Panc1 (cell line): ENCODE measurements at places on chromosomes 5 and 9.

DNA sequence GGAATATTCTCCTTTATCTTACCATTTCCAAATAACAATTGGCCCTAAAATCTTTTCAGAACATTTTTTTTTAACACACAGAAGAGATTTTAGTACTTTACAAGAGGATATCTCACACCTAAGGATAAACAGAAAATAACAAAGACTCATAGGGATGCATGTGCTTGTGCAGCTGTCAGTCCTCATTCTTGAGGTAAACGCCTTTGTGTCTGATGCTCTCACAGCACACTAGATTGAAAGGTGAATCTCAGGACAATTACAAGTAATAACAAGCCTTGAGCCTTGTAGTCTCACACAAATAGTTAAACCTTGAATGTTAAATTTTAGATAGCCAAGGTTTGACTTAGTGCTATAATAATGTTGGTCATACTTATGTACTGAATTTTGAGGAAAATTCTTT is 439.2 kb downstream of the PTPRD start:
- no peak for DNase-seq

DNA sequence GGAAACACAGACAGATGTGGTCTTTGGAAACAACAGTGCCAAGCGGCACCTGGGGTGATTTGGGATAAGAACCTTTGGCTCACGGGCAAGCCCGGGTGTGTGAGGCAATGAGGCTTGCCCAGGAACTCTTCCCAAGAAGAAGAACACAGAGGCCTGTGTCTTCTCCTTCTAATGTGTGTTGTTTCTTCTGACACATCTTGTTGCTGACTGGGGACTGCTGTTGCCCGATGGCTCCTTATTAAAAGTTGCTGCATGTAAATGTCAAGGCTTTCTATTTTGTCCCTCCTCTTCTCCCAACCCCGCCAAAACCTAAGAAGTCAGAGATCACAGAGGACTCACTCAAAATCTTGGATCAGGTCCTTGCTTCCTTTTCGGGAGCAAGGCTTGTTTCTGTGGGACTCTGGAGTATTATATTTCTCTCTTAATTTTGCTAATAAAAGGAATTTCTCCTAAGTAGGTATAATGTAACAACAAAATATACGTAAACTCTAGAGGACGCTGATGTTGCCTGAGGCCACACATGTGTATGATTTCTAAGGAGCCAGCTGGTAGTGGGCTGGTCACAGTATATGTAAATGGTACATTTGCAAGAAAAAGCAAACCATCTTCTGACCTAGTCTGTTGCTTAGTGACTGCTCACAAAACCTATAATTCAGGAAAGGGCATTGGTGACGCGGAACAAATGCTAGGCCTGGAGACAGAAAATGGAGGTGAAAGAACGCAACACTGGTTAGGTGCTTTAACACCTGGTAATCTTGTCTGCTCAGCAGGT is 232.5 kb downstream of the GADD45G start:
- no peak for DNase-seq

DNA sequence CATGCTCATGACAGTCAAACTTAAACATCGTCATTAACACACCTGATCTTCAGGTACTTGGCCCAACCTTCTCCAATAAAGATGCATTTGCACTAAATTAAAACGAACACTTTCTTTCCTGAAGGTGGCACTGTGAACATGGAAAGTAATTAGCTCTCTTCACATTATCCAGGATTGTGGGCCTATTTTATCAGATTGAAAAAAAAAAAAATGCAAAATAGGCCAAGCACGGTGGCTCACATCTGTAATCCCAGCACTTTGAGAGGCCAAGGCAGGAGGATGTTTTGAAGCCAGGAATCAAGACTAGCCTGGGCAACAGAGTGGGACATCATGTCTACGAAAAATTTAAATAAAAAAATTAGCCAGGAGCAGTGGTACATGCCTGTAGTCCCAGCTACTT is 14.4 kb upstream of the CDC20B start:
- DNase-seq: no peak

- no peak for DNase-seq
Observed at GRCh38 chr9:91118704-91119025, 243.1 kb downstream of the AUH start.

DNA sequence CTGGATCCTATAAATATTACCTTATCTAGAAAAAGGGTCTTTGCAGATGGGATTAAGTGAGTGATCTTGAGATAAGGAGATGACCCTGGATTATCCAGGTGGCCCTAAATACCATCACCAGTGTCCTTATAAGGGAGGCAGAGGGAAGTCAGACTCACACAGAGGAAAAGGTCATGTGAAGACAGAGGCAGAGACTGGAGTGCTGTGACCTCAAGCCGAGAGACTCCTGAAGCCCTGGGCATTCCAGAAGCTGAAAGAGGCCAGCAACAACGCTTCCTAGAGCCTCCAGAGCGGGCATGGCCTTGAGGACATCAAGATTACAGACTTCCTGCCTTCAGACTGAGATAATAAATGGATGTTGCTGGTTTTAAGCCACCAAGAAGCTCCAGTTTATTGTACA is 118.8 kb downstream of the ATPSCKMT start:
- DNase-seq: no peak

- no peak for DNase-seq
Observed at GRCh38 chr5:112648264-112648663, 89.4 kb upstream of the APC start.

GRCh38 chr5:115440782-115441451 is 103.7 kb downstream of the FEM1C start:
- DNase-seq: no peak

DNA sequence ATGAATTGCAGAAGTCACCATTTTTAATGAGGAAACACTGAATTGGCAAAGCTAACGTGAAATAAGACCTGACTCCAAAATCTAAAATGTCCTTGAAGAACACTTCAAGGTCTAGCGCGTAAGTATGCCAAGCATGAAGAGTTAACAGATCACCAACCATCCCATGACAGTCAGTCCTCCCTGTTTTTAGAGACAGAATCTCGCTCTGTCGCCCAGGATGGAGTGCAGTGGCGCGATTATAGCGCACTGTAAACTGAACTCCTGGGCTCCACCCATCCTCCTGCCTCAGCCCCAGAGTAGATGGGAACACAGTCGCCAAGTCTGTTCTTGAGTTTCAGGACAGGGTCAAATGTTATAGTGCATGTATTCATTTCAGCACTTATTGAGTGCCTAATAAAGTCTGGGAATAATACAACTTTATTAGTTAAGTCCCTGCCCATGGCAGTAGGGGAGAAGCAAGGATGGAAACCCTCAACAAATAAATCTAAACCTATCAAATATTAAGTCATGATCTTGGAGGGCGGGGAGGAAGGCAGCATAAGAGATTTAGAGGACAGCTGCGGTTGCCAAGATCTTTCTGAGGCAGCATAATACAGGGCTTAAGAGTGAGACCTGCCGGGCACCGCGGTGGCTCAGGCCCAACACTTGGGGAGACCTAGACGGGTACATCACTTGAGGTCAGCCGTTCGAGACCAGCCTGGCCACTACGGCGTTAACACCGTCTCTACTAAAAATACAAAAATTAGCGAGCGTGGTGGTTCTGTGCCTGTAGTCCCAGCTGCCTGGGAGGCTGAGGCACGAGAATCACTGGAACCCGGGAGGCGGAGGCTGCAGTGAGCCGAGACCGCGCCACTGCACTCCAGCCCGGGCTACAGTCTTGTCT is 1.1 kb downstream of the ATPSCKMT start:
- no peak for DNase-seq

- DNase-seq: no peak
Observed at GRCh38 chr9:112774006-112774996, 23.7 kb downstream of the SNX30 start.

DNA sequence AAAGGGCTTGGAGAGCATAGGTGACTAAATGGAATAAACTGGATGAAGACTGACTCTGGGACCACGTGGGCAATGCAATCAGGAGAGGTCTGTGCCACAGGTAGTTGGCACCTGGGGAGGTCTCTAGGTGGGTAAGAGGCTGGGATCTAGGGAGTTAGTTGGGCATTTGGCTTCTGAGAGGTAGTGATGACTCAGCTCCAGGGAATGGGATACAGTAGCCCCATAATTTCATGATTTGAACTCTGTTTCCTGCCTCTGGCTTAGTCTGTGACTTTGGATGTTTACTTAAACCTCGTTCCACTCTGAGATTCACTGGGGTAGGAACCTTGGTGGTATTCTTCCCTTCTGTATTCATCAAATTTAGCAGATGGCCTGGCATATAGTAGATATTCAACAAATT is 240.8 kb downstream of the KIF4B start:
- no peak for DNase-seq

DNA sequence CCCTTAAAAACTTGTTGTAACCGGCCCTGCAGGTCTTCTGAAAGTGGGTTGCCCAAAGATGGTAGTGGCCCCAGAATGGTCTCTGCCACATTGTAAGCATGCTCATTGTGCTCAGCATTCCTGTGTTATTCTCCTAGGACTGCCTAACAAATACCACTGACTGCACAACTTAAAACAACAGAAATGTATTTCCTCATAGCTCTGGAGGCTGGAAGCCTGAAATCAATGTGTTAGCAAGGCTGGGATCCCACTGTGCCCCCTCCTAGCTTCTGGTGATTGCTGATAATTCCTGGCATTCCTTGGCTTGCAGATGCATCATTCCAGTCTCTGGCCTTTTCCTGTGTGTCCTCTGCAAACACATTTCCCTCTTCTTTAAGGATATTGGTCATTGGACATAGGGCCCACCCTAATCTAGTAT is 3.4 kb upstream of the GCNT4 start:
- no peak for DNase-seq

GRCh38 chr9:114465417-114465816 is 39.9 kb downstream of the WHRN start:
- no peak for DNase-seq

DNA sequence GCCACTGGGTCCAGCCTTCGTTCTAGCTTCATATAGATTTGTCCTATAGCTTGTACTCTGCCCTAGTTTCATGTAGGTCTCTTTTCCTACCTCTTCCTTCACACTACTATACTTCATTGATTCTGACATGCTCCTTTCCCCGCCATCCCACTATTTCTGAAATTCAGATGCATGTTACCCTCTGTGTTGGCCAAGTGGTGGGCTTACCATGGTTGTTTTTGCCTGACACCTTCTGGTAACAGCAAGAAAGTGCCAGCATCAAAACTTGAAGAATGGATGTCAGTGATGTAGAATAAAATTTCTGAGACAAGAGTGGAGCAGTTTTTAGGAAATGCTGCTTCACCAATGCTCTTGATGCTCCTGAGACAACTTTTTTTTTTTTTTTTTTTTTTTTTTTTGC is 19.5 kb upstream of the SERINC5 start:
- DNase-seq: no peak

- no peak for DNase-seq
Observed at GRCh38 chr9:10268531-10269485, 344.0 kb downstream of the PTPRD start.

- DNase-seq: no peak
Observed at GRCh38 chr5:139196296-139196956, 1.7 kb downstream of the SIL1 start.

- no peak for DNase-seq
Observed at GRCh38 chr9:72635197-72635596, 113.8 kb downstream of the TMC1 start.

GRCh38 chr5:32020271-32020670 is 153.8 kb downstream of the GOLPH3 start:
- DNase-seq: no peak

DNA sequence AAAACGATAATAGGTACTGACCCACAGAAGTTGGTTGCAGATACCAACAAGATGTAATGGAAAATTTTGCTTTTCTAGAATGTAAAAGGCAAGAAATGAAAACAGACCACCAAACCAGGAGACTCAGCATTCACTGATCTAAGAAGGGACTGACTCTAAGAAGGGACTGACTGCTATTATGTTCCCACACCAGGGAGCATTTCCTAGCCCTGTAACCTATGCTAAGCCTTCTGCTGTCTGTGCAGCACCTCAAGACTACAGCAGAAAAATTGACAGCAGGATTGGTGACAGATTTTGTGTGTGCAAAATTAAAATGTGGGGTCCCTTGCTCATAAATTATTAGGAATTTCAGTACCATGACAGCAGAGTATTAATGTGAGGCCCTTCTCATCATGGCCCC is 154.8 kb downstream of the GABRB2 start:
- no peak for DNase-seq

DNA sequence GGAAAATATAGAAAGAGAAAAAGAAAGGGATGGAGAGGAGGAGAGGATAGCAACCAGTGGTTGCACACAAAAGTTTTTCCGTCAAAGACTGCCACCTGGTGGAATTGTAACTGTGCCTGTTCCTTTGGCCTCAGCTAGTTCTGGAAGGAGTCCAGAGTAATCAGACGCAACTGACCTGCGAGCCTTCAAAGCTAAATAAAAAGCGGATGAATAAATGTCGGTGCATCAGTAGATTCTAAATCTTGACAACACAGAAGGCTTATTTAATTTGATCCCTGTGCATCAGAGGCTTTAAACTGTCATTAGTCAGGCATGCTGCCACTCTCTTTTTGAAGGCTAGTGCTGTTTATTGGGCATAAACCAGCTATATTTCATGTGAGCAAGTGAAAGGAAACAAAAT is 132.9 kb upstream of the ACO1 start:
- no peak for DNase-seq

GRCh38 chr5:56383761-56384160 is 150.6 kb upstream of the ANKRD55 start:
- no peak for DNase-seq

- DNase-seq: no peak
Observed at GRCh38 chr9:86580688-86581087, 226.5 kb upstream of the TUT7 start.

GRCh38 chr9:20236676-20237075 is 385.6 kb downstream of the MLLT3 start:
- DNase-seq: no peak

GRCh38 chr5:119059740-119060255 is 11.1 kb upstream of the DMXL1 start:
- no peak for DNase-seq

- DNase-seq: no peak
Observed at GRCh38 chr9:114501796-114502682, 3.2 kb downstream of the WHRN start.

GRCh38 chr9:6632516-6633183 is 12.9 kb downstream of the GLDC start:
- no peak for DNase-seq

- DNase-seq: no peak
Observed at GRCh38 chr5:35773967-35774366, 82.7 kb upstream of the IL7R start.

DNA sequence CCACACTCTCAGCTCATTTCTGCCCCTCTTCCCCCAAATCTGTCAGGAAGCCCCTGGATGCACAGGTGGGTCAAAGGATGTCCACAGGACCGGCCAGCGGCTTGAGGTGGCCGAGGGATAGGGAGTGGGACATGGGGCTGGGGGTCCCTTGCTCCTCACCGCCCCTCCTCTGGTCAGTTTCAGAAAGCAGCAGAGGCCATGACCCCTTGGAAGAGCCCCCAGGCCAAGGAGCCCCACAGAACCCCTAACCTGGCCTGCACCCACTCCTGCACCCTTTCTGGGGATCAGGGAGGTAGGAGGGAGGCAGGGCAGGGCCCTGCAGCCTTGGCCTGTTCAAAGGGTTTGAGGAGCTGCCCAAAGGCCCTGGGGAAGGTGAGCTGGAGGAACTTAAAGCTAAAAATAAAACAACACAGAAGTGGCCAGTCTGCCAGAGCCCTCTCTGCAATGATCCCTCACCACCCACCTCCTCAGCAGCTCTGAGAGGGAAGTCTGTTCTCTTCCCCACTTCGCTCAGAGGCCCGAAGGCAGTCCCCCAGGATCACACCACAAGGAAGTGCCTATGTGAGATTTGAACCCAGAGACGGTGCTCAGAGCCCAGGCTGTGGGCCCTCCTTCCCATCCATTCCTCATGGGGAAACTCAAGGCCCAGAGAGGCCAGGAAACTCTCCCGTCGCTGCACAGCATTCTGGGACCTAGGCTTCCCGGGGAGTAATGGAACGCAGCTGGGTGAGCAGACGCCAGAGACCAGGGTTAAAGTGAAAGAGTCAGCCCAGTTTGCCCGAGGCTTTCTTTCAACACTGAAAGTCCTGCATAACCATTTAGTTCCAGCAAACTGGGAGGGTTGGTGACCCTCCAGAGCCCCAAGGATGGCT is 910 bp downstream of the ENG start:
- no peak for DNase-seq
